Kasumi-1 (cell line): ENCODE measurements at places on chromosomes 2 and 18.

DNA sequence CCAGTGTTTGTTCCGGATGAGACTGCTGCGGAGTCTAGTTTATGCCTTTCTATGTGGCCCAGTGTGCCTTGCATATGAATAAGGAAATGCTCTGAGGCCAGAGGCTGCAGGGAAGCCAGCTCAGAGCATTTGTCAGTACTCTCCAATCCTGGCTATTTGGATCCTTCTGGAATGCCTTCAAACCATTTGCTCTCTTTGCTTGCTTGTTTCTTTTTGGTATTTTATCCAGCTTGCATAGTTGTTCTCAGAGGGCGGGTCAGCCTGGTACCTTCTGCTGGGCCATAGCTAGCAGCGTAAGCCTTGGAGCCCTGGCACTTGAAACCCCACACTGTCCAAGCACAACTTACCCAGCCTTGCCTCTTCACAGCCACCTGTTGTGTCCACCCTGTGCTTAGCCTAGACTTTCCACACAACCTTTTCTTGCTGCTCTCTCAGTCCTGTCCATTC lies 20.5 kb downstream of the CENPO start:
- DNase-seq, result no peak

DNA sequence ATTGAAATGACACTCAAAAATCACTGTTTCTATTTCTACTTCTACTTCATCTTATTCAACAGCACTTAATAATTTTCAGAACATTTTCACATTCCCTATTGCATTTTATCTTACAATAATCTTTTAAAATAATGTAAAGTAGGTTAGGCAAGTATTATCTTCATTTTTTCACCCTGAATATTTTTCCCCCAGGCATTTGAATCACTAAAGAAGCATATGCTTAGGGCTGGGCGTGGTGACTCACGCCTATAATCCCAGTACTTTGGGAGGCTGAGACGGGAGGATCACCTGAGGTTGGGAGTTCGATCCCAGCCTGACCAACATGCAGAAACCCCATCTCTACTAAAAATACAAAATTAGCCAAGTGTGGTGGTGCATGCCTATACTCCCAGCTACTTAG lies 6.7 kb downstream of the WDCP start:
- no peak for DNase-seq

GRCh38 chr2:105403241-105403782 lies 4.5 kb upstream of the FHL2 start:
- no peak for DNase-seq

GRCh38 chr2:205752296-205752820 lies 70.1 kb downstream of the NRP2 start:
- no peak for DNase-seq

DNA sequence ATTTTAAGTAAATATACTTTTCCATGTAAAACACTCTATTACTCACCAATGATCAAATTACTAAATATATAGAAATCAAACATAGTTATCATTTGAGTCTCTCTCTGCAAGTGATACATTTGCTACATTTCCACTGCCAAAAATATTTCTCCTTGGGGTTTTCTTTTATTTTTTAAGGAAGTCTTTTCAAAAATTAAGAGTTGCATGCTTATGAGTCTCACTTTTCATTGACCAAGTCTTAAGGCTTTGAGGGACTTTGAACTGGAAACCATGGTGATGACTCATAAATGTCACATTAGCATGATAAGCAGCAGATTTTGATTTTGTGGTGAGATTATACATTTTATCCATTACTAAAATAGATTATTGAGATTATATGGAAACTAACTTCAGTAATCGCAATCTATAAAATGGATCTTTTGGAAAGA lies 152.9 kb downstream of the FAM124B start:
- DNase-seq, result no peak

- no peak for DNase-seq
These were observed 158.0 kb downstream of the ALK start for GRCh38 chr2:29763371-29763770.

GRCh38 chr18:70195014-70195614 lies 10.4 kb downstream of the RTTN start:
- no peak for DNase-seq

DNA sequence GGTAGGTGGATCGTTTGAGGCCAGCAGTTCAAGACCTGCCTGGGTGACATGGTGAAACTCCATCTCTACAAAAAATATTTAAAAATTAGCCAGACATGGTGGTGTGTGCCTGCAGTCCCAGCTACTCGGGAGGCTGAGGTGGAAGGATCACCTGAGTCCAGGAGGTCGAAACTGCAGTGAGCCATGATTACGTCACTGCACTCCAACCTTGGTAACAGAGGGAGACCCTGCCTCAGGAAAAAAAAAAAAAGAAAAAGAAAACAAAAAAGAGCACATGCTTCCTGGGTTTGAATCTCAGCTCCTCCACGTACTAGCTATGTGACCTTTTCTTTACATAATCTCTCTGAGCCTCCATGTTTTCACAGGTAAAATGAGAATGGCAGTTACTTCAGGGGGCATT lies 107.5 kb upstream of the STPG4 start:
- no peak for DNase-seq

- DNase-seq, result no peak
These were observed 879 bp upstream of the GALNT5 start for GRCh38 chr2:157256626-157257025.

GRCh38 chr2:33763671-33764310 lies 164.7 kb upstream of the FAM98A start:
- no peak for DNase-seq

DNA sequence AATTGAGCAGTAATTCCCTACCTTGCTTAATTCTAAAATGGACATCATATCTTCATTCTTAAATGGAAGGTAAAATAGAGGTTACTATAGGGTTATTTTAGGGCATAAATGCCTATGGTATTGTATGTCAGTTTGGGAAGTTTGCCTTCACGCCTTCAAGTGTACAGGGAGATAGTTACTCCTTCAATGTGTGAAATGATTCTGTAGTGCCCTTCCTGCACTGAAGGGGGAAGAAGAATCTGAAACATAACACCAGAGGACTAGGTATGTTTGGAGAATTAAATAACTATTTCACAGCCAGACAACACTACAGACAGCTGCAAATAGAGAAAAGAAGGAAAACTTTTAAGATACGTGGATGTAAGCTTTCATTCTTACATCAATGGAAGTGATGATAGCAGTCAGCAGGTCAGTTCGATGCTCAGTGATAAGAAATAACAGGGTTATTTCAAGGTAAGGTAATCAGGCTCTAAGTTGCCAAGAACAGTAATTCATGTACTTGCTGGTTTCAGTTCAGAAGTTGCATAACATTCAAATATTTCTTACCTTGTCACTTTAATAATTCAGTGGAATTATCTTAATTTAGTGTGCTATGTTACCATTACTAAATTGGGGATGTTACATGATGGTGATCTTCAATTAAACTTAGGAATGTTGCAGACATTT lies 4.0 kb downstream of the PKP4 start:
- peak; percentile 71 for DNase-seq

DNA sequence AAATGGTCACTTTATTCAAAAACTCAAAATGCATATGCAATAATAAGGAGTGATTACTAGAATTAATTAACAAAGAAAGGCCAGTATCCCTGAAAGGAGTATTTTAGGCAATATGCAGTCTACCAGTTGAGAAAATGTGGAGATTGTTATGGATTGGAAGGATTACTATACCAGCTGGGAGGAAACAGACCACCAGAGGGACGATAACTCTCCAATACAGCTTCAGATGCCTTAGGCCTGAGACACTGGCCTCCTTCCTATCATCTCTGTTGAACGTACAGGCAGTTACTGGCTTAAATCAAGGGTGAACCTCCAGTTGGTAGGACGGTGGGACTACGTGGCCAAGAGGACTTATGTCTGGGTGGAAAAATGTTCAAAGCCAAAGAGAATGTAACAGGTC lies 336.4 kb upstream of the EPHA4 start:
- DNase-seq, result no peak

DNA sequence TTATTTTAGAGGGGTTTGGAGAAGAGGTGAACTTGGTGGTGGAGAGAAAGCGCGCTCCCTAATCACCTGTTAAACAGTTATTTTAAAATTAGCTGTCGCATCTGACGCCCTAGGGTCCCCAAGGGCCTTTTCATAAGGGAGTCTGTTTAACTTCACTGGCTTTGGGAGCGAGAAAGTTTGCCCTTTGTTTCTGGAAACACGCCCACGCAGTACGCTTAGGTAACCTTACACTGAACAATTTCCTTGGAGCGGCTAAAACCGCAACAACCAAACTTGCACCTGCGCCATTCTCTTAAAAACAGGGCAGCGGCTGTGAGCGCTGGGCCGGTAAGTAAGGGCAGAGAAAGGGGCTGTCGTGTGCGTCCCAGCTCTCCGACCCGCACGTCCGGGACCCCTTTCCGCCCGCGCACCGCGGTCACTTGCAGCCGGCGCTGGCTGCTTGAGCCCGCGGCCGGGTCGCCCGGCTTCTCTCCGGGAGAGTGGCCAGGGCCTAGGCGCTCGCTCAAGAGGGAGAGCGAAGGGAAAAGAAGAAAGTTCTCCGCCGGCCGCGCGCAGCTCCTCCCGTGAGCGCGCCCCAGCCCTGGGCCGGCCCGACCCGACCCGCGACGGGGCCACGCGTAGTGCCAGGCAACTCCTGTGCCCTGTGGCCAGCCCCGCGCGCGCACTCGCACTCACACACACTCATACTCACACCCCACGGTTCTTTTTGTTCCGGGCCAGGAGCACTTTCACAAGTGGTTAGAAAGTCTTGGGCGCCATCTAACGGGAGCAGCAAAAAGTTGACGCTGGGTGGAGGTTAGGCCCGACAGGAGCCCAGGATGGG lies 19.2 kb downstream of the POU3F3 start:
- DNase-seq, result peak; percentile 76

DNA sequence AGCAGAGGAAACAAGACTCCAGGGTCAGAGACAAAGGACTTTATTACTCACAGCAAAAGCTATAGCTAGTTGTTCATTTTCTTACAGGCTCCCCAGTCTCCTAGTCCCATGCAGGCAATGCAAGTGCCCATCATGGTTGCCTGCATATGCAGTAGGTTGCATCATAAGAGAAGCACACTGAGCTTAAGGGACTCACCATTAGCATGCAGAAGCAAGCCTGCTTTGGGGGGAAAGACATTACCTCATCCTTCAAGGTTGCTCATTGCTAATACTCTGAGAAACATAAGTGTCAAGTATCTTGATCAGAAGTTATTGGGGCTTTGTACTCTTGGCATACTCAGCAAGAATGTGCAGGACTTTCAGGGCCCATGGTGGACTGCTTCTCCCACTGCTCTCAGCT lies 114.6 kb upstream of the CCDC68 start:
- DNase-seq, result no peak

GRCh38 chr2:68135448-68136320 lies 22.0 kb upstream of the PNO1 start:
- no peak for DNase-seq

GRCh38 chr2:42368817-42369531 lies 8.0 kb upstream of the COX7A2L start:
- DNase-seq, result no peak

GRCh38 chr2:151552287-151552686 lies 142.6 kb downstream of the RIF1 start:
- no peak for DNase-seq

DNA sequence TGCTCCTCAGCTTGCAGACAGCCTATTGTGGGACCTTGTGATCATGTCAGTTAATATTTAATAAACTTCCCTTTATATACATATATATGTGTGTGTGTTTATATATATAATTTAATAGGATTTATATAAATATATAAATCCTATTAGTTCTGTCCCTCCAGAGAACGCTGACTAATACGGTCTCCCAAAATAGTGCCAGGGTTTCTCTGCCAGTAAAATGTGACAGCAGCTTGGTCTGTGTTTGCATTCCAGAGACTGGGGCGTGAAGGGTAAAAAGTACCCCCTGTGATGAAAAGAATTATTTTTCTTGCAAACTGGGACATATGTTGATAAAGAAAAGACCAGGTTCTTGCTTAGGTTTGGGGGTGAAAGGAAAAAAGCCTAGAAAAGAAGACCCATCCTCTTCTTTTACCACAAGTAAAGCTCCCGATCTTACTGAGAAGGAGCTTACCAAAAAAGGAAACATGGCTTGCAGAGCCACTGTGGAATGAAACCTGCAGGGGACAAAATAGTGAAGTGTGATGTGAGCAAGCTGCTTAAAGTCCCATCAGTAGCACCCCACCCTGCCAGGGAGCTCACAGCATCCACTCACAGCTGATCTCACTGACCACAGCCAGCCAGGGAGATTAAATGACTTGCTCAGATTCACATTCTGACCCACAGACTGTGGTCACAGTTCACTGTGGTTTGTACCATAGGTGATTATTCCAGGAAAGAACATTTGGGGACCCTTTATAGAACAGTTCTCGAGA lies 110.9 kb upstream of the RMP24 start:
- no peak for DNase-seq

GRCh38 chr2:151051574-151052220 lies 210.0 kb downstream of the RBM43 start:
- DNase-seq, result peak; percentile 83

DNA sequence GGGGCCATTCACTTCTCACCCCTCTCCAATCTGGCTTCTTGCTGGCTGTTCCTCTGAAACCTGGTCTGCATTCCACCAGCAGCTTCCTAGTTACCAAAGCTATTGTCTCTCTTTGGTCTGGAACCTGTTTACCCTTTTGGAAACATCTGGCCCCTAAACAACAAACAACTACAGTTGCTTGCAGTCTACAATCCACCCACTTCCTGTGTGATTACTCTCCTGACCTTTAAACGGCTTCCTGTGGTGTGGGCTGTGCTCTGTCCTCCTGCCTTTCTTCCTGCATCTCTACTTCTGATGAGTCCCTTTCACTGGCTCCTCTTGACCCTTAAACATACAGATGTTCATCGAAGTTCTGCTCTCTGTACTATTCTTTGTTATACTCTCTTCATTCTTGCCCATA lies 303.8 kb downstream of the TDRD15 start:
- no peak for DNase-seq

GRCh38 chr18:22525313-22525712 lies 107.6 kb upstream of the CTAGE1 start:
- no peak for DNase-seq

DNA sequence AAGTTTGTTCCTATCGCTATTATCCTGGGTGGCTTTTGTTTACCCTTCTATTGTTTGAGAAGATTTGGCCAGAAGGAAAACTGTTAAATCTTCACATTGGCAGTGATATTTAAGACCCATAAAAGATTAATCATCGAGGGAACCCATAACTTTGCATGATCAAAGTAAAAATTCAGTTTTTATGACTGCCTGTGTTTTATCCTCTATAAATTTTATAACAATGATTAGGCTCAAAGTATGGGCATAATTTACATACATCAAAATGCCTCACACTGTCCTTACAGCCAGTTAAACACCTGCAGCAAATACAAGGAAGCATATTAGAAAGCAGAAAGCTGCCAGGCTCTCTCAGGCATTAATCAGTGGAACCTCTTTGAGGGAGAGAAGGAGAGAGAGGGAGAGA lies 289.1 kb downstream of the ICOS start:
- no peak for DNase-seq

GRCh38 chr2:237885111-237885930 lies 25.9 kb downstream of the RAMP1 start:
- no peak for DNase-seq

- DNase-seq, result no peak
These were observed 131.5 kb downstream of the ZNF516 start for GRCh38 chr18:76363436-76364120.

- peak; percentile 48 for DNase-seq
These were observed 34.1 kb upstream of the MAT2A start for GRCh38 chr2:85504778-85505261.
